Neural progenitor cell (in vitro differentiated cells): ENCODE measurements at places on chromosomes 7 and 10. TPM values are rescaled to one million over a fixed set of nuclear protein-coding genes. Genes with fewer than 3 reads are reported as not detected.

DNA sequence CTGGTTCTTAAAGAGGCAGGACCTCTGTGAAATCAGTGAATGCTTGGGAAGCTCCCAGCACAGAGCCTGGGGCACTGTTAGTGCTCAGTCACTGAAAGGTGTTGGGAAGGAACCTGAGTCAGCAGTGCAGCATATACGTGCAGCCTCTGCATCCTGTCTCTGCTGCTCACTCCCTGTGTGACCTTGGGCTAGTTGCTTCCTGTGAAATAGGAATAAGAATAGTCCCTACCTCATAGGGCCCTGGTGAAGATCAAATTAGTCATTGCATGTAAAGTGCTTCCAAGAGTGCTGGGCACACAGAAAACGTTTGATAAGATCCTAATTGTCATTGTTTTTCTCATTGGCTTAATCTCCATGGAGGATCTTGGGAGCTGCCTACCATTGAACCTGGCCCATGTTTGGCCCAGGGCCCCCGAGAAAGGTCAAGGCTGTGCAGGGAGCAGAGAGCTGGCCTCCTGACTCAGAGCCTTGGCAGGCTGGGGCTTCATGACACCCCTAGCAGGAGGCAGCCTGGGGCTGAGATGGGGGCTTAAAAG lies 73.3 kb upstream of the COL13A1 start:
- DNase-seq, result no peak
- H3K27ac ChIP-seq, result no peak overlapping the region
- H3K36me3 ChIP-seq, result no peaks in the 10 kb centered on the region
- H3K4me1 ChIP-seq, result peaks cover 5% of the 10 kb centered on the region
- H3K4me3 ChIP-seq, result no peak overlapping the region
- H3K27me3 ChIP-seq, result no peaks in the 10 kb centered on the region

- no peak overlapping the region for H3K4me3 ChIP-seq
- H3K27me3 ChIP-seq, result no peaks in the 10 kb centered on the region
- DNase-seq, result no peak
- no peaks in the 10 kb centered on the region for H3K4me1 ChIP-seq
Measured at GRCh38 chr10:11425676-11426075, 185.8 kb downstream of the USP6NL start.

DNA sequence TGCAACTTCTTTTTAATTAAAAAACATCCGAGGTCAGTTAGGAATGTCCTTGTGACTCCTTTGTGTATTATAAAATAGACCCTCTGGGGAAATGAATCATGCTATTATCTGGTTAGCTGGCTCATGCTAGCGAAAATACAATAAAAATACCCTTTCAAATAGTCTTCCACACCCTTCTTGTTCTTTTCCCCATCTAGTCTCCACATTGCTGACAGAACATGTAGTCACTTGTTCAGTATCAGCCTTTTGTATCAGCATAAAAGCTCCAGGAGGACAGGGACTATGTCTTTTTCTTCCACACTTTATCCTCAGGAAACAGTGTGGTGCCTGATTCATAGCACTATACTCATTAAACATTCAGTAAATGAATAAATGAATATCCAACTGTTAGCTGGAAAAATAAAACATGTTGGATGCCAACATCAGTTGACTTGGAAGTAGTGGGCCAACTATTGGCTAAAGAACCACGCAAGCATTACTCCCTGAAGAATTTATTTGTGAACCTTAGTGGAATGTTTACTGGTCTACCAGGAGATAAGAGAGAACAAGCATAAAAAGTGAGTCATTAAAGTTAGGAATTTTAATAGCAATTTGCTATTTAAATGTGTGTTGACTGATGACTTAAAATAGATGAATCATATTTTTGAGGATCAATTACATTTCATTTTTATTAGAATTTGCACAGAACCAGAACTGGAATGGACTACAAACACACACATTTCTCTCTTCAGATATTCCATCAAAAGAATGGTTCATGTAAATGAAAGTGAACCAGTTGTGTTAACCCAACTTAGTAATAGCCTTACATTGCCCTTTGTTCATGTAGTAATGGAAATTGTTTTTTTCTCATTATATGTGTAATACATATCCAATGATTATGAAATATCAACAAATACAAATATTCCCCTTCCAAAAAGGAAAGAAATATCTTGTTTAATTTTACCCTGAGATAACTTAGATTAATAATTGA lies 129.6 kb downstream of the DKK1 start:
- peaks cover 12% of the 10 kb centered on the region for H3K4me1 ChIP-seq
- no peaks in the 10 kb centered on the region for H3K27me3 ChIP-seq
- no peaks in the 10 kb centered on the region for H3K36me3 ChIP-seq
- no peak for DNase-seq

DNA sequence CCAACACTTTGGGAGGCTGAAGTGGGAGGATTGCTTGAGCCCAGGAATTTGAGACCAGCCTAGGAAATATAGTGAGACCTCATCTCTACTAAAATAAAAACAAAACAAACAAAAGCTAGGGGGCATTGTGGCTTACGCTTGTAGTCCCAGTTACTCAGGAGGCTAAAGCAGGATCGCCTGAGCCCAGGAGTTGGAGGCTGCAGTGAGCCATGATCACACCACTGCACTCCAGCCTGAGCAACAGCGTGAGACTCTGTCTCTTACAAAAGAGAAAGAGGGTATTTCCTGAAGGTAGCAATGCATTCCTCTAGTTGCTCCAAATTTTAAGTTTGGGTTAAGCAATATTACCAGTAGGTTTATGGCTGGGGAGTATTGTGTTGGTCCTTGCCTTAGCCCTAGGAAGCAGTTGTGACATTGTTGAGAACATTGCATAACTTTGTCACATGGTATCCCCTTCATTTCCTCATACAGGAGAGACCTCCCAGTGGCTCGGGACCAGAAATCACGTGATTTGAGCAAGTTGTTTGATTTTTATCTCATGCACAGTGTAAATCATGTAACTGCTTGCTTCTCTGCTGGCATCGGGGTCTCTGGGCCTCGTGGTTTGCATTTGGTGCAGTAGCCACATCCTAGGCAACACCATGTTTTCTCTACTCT lies 23.3 kb upstream of the SMARCD3 start:
- H3K4me3 ChIP-seq, result no peak overlapping the region
- DNase-seq, result no peak
- H3K27me3 ChIP-seq, result peaks cover 16% of the 10 kb centered on the region
- no peaks in the 10 kb centered on the region for H3K4me1 ChIP-seq
- no peak overlapping the region for H3K27ac ChIP-seq

Gene ALOX5
- 0.96 and 1.6 TPM in 2 replicates for total RNA-seq

Gene ZNF853
- total RNA-seq, result 6.2 and 8.2 TPM in 2 replicates

GRCh38 chr7:130814778-130815335 lies 80.8 kb upstream of the KLF14 start:
- H3K36me3 ChIP-seq, result no peaks in the 10 kb centered on the region
- no peak overlapping the region for H3K4me3 ChIP-seq
- H3K4me1 ChIP-seq, result no peaks in the 10 kb centered on the region
- no peak overlapping the region for H3K27ac ChIP-seq

GRCh38 chr10:2899246-2899951 lies 167.9 kb upstream of the PFKP start:
- no peak overlapping the region for H3K4me3 ChIP-seq
- no peak overlapping the region for H3K27ac ChIP-seq
- no peak for DNase-seq
- peaks cover 13% of the 10 kb centered on the region for H3K4me1 ChIP-seq
- H3K27me3 ChIP-seq, result no peaks in the 10 kb centered on the region

- no peaks in the 10 kb centered on the region for H3K27me3 ChIP-seq
- DNase-seq, result peak; percentile 39
- H3K4me3 ChIP-seq, result no peak overlapping the region
- no peaks in the 10 kb centered on the region for H3K36me3 ChIP-seq
Measured at GRCh38 chr7:114856625-114857024, 65.3 kb upstream of the MDFIC start.

- H3K27me3 ChIP-seq, result no peaks in the 10 kb centered on the region
- H3K27ac ChIP-seq, result no peak overlapping the region
- no peak overlapping the region for H3K4me3 ChIP-seq
- DNase-seq, result no peak
- H3K36me3 ChIP-seq, result no peaks in the 10 kb centered on the region
- H3K4me1 ChIP-seq, result peaks cover 26% of the 10 kb centered on the region
Measured at GRCh38 chr10:119371704-119372663, 164.6 kb downstream of the GRK5 start.

Gene EXOSC1
- 48.7 and 72.6 TPM in 2 replicates for total RNA-seq

- no peaks in the 10 kb centered on the region for H3K27me3 ChIP-seq
- DNase-seq, result no peak
- no peak overlapping the region for H3K27ac ChIP-seq
- H3K4me3 ChIP-seq, result no peak overlapping the region
Measured at GRCh38 chr7:87370660-87371180, 25.3 kb downstream of the CROT start.

Gene UFSP1
- total RNA-seq, result 4.0 TPM in 1 of 2 replicates, not detected in the other

Gene TUBB8
- total RNA-seq, result 1.9 and 4.3 TPM in 2 replicates

DNA sequence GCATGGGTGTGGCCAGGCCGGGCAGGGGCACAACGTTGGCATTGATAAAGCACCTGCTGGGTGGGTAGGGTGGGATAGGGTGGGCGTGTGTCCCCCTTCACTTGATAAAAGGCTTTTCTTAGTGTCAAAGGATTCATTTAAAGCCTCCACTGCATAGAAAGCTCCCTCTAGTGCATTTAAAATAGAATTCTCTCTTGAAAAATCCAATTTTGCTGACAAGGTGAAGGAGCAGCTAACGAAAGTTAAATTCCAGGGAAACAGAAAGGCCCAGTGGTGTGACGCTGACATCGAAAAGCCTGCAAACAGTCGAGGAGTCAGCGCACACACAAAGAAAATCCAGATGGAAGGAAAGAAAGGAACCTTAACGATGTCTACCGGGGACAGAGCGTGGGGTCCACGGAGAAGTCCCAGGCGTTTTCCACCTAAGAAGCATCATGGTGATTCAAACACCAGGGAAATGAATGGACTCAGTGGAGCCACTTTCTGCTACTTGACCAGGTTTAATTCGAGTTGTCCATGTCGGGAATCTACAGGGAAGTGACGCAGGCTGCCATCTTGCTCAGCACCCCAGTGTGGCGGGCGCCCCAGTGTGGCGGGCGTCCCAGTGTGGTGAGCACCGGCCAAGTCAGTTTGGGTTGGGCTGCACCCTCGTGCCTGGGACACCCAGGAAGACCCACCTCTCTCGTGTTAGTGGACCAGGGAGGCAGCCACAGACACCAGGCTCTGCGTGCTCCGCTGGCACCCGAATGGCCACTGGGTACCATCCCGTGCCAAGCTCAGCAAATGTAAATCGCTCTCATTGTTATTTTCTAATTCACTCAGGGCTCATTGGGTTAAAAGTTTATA lies 217.8 kb downstream of the DNAJB6 start:
- H3K4me3 ChIP-seq, result no peak overlapping the region
- no peak for DNase-seq
- no peak overlapping the region for H3K27ac ChIP-seq
- no peaks in the 10 kb centered on the region for H3K4me1 ChIP-seq

- H3K27me3 ChIP-seq, result no peaks in the 10 kb centered on the region
- H3K4me1 ChIP-seq, result no peaks in the 10 kb centered on the region
- no peak overlapping the region for H3K4me3 ChIP-seq
- H3K27ac ChIP-seq, result no peak overlapping the region
- no peak for DNase-seq
- no peaks in the 10 kb centered on the region for H3K36me3 ChIP-seq
Measured at GRCh38 chr10:27068217-27068891, 31.9 kb downstream of the ANKRD26 start.

Gene SEC24C
- total RNA-seq, result 36.0 and 50.4 TPM in 2 replicates

GRCh38 chr10:67667035-67667425 lies 29.0 kb downstream of the CTNNA3 start:
- H3K27ac ChIP-seq, result no peak overlapping the region
- DNase-seq, result no peak
- no peaks in the 10 kb centered on the region for H3K27me3 ChIP-seq
- H3K36me3 ChIP-seq, result no peaks in the 10 kb centered on the region
